ENCODE measurements at places on chromosomes 11 and 22.

DNA sequence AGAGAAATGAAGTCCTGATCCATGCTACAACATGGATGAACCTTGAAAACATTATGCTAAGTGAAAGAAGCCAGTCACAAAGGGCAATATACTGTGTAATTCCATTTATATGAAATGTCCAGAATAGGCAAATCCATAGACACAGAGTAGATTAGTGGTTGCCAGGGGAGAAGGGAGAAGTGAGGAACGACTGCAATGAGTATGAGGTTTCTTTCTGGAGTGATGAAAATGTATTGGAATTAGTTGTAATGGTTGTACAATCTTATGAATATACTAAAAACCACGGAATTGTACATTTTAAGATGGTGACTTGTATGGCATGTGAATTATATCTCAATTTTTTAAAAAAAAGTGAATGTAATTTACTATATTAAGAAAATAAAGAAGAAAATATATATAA is 83.1 kb upstream of the GDPD4 start:
- DNase-seq = no peak

- DNase-seq = no peak
These were observed 8.6 kb downstream of the HSCB start for GRCh38 chr22:28750471-28750881.

DNA sequence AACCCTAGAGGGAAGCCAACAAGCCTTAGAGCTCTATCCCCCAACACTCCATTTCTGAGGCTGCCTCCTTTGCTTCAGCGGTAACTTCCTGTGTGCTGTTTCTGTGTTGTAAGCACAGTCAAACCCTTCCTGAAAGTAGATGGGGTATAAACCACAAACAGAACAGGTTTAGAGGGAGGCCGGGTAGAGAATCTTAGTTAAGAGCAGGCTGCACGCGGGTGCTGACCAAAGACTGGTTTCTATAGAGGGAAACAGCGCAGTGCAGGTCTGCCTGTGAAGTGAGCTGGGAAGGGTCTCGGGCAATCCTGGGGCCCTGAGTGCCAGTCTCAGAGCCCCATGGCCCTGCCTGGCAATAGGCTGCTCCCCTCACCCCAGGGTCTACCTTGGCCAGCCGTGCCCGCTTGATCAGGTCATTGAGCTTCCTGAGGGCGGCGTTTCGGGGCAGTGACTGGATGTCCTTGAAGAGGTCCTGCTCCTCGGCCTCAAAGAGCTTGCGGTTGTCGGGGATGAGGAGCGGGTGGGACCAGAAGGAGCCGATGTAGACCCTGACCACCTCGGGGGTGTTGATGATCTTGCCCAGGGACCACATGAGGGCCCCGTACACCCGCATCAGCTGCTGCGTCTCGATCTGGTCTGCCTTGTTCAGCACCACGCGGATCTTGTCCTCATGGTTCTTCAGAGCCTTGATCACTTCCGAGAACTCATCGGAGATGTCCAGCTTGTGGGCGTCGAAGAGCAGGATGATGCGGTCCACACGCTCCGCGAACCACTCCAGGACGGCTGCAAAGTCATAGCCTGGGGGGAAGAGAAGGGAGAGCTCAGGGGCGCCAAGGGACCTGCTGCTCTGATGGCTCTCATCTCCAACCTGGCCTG is 15.3 kb upstream of the CDC42BPG start:
- DNase-seq = no peak

DNA sequence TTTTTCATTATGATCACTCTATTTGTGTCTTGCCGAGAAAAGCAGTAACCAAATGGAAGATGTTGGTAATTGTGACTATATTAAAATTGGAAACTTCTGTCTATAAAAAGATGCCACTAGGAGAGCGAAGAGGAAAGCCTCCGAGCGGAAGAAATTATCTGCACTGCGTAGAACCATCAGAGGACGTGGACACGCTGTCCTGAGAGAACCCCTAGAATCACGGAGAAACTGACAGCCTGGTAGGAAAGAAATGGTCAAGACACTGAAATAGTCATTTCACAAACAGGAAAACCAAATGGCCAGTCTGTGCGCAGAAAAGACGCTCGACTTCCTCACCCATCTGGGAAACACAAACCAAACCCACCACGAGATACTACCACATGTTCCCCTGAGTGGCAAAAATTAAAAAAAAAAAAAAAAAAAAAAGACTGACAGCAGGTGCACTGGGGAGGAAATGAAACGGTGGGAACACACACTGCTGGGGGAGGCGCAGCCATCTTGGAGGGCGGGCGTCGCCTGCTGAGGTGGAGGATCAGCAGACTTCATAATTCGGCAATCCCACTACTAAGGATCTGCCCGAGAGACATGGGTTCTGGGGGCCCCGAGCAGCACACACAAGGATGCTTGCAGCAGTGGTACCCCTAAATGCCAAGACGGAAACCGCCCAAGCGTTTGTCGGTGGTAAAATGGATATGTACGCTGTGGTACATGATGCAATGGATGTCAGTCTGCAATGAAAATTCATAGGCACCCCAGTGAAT is 21.3 kb downstream of the IFITM10 start:
- no peak for DNase-seq

GRCh38 chr11:87548797-87549196 is 511.1 kb downstream of the TMEM135 start:
- no peak for DNase-seq

DNA sequence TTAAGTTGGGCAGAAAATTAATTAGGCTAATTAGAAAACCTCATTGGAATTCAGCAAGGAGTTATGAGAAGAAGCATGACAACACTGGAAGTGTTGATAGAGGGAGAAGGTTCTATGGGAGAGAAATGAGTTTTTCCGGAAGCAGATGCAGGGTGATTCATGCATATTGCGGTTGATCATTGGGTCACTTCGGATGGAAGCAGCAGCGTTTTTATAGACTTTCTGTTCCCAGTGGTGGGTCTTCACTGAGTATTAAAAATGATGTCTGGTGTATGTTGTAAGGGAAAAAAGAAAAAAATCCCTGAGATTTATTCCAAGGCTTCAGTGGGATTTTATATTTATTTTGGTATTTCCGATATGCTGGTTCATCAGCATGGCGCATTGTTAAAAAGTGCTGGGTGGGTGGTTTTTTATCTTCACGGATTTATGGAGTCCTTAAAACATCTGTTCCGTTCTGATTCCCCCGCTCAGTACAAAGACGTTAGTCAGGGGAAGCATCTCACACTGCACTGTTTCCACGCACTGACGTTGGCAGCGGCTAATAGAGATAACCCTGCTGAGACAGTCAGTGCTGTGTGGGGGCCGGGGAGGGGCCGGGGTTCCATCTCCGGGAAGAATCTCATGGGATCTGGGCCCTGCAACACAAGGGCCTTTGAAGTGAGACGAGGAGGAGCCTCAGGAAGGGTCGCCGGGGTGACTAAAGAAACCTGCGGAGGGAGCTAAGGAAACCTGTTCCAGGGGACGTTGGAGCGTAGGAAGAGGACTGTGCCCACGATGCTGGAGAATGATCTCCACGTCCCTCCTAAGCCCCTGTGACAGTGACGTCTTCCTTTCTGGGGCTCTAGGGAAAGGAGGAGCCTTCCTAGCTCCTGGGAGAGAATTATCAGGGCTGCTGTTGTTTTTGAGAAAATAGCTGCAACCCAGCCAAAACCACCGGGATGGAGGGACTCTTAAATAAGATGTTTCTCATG is 390.0 kb downstream of the NTM start:
- no peak for DNase-seq

GRCh38 chr11:116689413-116690127 is 83.2 kb downstream of the BUD13 start:
- DNase-seq = no peak

DNA sequence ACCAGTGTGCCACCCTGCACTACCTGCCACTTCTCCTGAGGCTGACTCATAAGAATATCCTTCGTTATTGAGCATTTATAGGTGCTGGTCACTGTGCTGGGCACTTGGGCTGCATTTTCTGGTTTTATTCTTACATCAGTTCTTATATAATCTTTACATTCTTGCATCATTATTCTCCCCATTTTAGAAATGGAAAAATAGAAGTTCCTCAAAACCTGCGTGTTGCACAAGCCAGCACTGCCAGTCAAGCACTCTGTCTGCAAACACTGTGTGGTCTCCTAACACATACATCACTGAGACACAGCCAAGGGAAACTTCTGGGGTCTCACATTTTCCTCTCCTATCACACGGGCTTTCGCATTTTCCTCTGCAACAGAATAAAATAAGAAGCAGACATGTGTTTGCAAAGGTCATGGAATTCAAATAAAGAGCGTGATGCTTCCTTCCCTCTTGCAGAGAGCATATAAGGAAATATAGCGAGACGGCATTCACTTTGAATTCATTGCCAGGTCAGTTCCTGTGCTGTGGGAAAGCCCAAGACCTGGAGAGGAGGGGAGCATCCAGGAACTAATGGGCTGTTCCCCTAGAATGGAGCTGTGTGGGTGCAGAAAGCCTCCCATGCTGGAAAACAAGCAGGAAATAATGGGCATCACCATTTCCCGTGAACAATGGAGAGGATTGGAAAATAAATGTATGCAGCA is 73.9 kb upstream of the SEZ6L start:
- DNase-seq = no peak

GRCh38 chr11:64603411-64604110 is 12.5 kb downstream of the SLC22A12 start:
- no peak for DNase-seq

Measured in stimulated activated CD8-positive, alpha-beta memory T cell treated with anti-CD3 and anti-CD28 coated beads, Interleukin-7, amount 100 ng/mL, for 24 hours (primary cell).